ENCODE measurements at places on chromosomes 1 and 21.
A peak's percentile ranks its signal among the peaks of the same experiment; 100 is the strongest.

GRCh38 chr1:3869751-3870301, 12.6 kb downstream of the DFFB start:
- no peak for DNase-seq

DNA sequence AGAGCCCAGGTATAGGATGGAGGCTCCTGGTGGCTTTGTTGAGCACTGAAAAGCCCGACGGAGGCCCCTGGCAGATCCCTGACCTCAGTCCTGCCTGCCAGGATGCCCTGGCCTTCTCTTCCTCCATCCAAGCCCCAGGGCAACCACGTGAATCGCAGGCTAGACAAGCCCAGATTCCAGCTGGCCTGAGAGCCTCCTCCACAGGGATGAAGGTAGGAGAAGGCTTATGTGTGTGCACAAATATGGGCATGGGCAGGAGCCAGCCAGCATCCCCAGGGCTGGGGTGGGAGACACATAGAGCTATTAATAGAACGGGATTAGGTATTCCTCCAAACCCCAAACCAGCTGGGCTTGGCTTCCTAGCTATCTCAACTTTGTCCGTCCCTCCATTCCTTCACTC, 4.0 kb upstream of the EXTL1 start:
- no peak for DNase-seq

GRCh38 chr1:206502812-206503211, 4.5 kb upstream of the RASSF5 start:
- no peak for DNase-seq

DNA sequence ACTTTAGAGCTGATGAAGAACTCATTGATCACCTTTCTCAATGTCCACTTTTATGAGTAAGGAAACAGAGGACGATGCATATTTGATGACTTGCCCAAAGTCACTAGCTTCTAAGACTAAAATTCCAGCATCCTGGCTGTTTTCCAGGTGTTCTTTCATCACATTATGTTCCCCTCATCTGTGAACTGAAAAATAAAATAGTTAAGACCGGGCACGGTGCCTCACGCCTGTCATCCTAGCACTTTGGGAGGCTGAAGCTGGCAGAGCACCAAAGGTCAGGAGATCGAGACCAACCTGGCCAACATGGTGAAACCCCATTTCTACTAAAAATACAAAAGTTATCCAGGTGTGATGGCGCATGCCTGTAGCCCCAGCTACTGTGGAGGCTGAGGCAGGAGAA, 297.5 kb downstream of the DUSP10 start:
- no peak for DNase-seq

DNA sequence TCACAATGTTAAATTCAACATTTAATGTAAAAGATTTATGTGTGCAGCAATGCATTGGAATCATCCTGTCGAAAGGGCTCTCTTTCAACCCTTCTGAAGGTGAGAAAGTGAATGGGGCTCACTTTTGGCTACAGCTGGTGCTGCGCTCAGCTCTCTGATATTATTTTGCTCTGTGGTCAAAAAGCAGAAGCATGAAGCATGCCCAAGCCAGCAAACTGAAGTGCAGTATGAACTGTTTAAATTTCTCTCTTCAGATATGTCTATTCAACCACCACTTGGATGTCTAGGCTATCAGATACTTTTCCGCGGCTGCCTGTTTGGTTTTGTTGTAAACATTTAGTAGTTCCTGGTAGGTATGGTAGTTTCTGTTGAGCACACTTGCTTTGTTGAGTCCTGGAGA, 216.9 kb upstream of the TMPRSS15 start:
- no peak for DNase-seq

GRCh38 chr1:167401260-167401873, 117.0 kb downstream of the CD247 start:
- peak; percentile 17 for DNase-seq

DNA sequence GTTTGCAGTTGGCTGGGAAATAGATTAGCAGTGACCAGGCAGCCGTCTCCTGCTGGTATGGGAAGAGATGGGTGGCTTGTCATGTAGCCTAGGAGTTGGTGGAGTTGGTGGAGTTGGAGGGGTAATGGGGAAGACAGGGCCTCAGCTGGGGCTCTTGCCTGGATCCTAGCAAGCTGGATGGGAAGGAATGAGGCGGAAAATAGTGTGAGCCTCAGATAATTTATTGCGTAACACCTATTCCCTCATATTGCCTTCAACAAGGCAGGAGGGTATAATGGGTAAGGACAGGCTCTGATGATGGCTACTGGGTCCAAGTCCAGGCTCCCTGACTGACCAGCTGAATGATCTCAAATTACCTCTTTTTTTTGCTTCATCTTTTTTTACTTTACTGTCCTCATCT, 12.6 kb downstream of the MAP7D1 start:
- no peak for DNase-seq

- no peak for DNase-seq
These were observed 309.9 kb downstream of the ADGRL2 start for GRCh38 chr1:82110366-82111254.

DNA sequence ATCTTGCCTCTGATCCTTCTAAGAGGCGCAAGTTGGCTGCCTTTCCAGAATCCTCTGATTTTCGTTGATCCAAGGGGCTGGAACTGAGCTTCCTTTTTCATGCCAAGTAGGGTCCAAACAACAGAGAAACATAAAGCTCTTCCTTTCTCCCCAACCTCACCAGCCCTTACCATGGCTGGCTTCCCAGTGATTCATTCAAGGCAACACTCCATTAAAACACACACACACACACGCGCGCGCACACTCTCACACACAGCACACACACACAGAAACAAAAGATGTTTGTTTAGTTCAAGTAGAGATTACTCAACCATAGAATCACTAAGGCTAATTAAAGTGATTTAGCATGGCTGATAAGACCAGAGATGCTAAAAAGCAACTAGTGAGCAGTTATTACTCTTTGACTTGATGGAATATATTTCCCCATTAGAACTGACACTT, 13.0 kb upstream of the GUCA2A start:
- DNase-seq: peak; percentile 54

- no peak for DNase-seq
These were observed 170.3 kb downstream of the RGS7 start for GRCh38 chr1:241186716-241187115.

DNA sequence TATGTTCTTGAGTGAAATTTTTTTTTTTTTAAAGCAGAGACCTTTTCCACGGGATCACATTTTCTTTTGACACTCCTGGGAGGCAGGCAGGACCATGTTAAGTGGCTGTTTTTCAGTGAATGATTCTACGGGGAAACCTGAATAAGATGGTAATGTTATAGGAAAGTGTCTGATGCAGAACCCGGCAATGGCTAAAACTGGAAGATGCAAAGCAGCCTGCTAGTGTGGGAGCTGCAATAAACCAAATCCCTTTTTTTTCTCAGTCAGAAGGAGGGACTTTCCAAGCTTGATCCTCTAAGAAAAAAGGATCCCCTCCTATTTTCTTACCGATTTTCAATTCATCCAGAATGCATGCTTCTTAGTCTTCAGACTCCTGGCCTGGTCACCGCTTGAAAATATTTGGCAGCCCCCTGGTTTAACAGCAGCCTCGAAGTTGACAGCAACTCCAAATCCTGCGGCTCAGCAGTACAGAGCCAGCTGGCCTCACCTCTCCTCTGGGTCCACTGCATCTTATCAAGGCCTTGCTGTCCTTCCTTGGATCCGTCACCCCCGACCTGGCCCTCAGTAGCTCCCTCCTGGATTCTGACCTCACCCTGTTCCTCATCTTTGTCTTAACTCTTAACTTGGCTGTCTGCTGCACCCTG, 5.6 kb downstream of the MX2 start:
- no peak for DNase-seq

- DNase-seq: no peak
These were observed 342.5 kb downstream of the DISC1 start for GRCh38 chr1:231969076-231969475.

GRCh38 chr1:40625076-40625475, 40.4 kb downstream of the RIMS3 start:
- no peak for DNase-seq

DNA sequence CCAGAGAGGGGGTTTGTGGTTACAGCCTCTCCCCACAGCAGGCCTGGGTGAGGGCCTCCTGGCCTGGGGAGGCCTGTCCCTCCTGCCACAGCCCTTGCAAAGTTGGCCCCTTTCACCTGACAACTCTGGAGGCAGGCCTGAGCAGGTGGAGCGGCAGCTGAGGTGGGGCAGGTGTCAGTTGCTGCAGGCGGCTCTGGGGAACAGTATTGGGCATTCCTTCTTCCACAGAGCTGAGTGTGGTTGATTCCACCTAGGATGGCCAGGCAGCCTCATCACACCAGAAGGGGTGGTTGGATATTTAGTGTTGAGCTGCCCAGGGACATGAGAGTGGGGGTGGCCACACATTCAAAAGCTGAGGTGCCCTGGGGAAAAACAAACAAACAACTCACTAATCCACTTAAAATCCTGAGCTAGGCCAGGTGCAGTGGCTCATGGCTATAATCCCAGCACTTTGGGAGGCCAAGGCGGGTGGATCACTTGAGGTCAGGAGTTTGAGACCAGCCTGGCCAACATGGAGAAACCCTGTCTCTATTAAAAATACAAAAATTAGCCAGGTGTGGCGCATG, 31.1 kb downstream of the PIGP start:
- no peak for DNase-seq

DNA sequence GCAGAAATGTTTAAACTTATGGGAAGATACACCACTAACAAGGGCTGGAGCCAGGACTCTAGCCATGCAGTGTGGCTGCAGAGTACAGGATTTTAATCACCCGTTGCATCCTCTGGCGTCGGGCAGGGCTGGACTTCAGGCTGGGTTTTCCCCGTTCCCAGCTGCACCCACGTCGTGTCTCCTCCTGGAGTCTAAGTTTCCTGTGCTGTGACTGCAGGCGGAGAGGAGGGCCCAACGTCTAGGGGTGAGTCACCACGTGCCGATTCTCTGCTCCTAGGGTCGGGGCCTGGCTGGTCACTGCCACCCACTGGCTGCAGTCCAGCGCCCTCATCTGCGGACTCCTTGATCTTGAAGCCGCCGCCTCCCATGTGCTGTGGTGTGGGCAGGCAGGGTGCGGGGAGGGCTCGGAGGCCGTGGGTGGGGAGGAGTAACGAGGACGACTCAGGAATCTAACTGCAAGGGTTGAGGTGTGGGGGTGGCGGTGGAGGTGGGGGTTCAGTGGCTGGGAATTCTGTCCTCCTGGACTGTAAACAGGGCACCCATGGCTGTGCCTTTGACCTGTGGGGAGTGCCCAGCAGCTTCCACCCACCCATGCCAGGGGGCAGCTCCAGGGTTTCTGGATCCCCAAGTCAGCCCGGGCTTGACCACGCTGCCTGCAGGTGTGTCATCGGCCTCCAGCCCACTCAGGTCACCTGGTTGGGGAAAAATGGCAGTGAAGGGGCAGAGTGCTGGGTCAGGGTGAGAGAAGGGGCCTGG, 77.8 kb downstream of the ALPL start:
- DNase-seq: peak; percentile 44

GRCh38 chr1:72281637-72282270, 585 bp downstream of the NEGR1 start:
- DNase-seq: no peak

DNA sequence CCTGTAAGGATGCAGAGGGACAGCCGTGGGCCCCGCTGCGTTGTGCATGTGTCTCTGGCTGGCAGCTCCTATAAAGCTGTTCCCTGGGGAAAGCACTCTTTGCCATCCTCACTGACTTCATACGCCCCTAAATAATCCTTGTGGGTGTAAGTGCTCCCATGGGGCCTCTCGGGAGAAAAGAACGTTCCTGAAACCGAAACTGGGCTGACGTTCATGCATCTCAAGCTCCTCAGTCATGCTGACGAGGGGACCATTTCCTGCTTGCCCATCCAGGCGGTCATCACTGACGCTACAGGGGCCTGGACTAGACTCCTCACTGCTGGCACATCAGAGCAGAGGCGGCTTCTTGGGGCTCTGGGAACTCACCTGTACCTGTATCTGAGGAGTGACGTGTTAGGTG, 73.1 kb upstream of the USP24 start:
- DNase-seq: no peak

GRCh38 chr1:51926171-51926812, 47.8 kb upstream of the NRDC start:
- no peak for DNase-seq

GRCh38 chr1:214838351-214838750, 235.4 kb downstream of the CENPF start:
- no peak for DNase-seq

DNA sequence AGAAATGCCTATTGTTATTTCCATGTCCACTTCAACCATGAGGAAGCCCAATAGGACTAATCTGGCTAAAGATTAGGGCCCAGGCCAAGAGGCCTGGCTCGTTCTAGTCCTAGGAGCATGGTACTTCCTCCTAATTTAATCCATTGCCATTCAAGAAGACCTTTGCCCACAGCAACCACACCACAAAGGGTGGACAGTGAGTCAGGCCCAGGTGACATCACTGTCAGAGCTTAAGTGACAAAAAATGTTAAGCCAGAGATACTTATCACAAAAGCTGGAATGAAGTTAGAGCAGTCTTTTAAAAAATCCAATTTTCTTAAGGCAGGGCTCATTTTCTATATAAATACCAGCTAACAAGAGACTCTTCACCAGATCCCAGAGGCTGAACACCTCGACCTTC, at the start of gene SPRR3:
TSS of gene SPRR3 (plus strand) at position 368 of the 400 bp plus-strand sequence. CDS start 1,272 bp downstream, outside the sequence.
- DNase-seq: no peak

DNA sequence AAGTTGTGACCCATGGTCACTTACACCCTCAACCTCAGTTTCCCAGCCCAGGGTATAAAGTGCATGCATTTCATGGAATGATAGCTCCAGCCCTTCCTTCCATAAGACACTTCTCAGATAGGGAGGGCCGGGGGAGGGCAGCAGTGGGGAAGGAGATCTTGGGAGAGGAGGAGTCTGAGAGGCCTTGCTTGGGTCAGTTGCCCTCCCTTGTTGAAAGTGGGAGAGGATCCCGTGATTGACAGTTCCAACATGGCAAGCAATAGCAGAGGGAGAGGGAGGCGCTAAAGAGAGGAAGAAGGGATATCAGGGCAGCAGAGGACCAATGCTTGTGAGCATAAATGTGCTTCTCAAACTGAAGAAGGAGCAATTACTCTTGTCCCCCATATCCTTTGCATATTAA, 244.4 kb downstream of the CHRM3 start:
- DNase-seq: no peak

- no peak for DNase-seq
These were observed 59.9 kb upstream of the ERRFI1 start for GRCh38 chr1:8086055-8086454.
